T-helper 9 cell (primary cell): ENCODE measurements at places on chromosomes 6 and 20.

DNA sequence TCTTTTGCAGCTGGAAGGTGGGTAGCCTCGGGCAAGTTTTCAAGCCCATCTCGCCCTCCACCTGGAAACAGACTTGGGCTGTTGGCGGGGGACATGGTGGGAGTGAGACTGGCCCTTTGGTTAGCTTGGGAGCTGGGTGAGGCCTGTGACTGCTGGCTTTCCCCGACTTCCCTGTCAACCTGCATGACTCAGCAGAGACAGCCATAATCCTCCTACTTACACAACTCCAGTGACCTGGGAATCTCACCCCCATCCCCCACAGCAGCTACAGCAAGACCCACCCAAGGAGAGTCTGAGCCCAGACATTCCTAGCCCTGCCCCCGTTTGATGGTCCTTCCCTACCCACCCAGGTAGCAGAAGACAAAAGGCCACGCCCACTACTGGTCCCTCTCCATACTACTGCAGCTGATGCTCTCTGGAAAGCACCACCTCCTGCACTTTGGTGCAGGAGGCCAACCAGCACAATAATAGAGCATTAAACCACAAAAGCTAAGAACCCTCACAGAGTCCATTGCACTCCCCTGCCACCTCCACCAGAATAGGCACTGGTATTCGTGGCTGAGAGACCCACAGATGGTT lies 188.4 kb downstream of the TRDN start:
- DNase-seq: no peak

- DNase-seq: peak; percentile 55
Measured at GRCh38 chr20:24027229-24027628, 38.6 kb upstream of the GGTLC1 start.

DNA sequence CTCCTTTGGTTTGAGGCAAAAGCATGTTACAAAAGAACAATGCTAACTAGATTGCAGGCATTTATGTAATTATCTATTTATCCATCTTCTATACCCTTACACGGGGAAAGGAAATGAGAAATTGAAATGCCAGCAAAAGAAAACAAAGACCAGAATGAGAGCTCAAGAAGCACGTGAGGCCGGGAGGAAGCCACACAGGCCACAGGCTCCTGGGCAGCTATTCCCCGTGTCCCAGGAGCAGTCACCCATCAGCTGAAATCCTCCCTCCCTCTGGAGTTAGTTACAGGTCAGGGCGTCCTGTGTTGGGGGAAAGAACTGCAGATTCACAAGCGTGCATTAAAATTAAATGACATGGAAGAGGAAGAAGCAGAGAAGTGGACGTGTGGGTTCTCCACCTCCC lies 64.7 kb upstream of the RPS6KA2 start:
- no peak for DNase-seq

GRCh38 chr6:143515061-143515760 lies 3.7 kb upstream of the FUCA2 start:
- no peak for DNase-seq

DNA sequence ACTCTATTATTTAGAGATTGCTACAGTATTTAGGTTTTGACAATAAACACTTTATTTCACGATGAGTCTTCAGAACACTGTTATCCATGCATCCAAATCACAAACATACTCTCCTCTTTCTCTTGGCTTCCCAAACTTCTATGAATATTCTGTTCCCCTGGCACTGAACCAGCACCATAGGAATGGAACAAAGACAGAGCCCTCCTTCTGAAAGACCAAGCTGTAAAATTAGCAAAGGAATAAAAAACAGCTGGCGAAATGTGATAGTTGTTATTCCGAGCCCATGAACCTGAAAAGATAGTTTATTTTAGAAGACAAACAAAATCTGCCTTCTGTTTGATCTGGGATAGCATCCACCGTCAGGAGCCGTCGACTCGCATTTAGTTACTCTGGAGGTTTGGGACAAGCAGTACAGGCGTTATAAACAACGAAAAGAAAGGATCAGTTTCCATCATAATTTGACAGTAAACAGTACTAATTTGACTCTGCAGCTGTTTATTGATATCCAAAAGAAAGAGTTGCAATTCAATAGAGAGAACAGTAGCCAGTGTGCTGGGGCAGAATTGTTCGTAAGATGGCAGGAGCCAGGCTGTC lies 161.4 kb downstream of the CLIC5 start:
- DNase-seq: no peak
